ENCODE measurements at places on chromosomes 1 and 21. TPM values are rescaled to one million over a fixed set of nuclear protein-coding genes. Genes with fewer than 3 reads are reported as not detected.

GRCh38 chr1:240784776-240785175, 172.8 kb upstream of the GREM2 start:
- no peak for ATAC-seq

DNA sequence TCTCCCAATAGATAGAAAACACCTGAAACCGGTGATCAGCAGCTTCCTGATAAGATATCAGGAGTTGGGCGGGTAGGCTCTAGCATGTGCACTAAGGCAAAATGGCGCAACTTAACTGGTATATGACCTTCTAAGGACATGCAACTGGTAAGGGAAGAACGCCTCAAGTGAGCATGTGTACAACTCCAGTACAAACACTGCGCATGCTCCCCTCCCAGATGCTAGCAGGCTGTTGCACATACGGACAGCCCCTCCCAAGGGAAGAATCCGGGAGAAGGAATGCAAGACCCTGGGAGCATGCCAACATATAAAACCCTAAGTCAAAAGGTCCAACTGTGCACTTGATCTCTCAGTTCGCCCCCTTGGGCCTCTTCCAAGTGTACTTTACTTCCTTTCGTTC, 110.8 kb downstream of the TSEN15 start:
- no peak for ATAC-seq

Gene KANK4
- total RNA-seq: not detected

GRCh38 chr1:7339953-7340352, 431.1 kb upstream of the VAMP3 start:
- no peak for ATAC-seq

Gene PWP2
- total RNA-seq: 2.5 TPM

Gene ADCY10
- total RNA-seq: not detected

DNA sequence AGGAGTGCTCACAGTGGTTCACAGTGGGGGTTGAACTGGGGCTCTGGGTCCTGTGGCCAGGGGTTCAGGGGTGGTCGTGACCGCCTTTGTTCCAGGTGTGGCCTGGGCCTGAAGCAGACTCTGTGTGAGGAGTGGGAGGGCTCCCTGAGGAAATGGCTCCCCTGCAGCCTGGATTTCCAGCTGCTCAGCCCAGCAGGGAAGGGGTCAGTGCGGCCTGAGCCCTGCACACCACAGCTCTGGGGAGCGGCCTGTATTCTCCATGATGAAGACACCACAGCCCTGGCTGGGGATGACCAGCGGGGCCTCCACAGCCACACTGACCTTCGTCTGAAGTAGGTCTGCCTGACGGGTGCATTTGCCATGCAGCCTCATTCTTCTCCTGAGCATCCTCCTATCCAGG, 16.7 kb downstream of the PYCR2 start:
- ATAC-seq: no peak

DNA sequence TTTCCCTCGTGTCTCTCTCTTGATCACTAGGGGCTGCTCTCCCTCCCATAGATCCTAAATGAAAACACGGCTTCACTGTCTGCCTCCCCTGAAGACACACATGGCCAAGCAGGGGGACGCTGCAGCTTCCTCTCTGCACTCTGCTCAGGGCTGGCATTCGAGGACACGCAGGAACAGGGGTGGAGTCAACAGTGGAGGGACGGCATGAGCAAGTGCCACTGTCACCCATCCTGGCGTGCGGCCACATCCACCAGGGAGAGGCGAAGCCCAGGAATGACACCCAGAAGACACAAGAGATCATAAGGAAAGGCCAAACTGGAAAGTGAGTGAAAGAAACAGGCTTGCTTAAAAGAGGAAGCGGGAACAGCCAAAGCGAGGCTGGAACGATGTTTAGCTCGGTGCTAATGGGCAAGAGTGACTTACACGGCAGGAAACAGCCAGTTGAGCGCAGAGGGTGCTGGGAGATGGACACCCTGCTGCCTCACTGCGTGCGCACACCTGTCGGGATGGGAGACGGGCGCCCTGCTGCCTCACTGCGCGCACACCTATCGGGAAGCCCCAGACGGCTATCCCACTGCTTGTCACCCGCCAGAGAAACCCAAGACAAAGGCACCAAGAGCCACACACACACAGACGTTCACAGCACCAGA, 13.6 kb upstream of the C1QTNF12 start:
- ATAC-seq: no peak

- ATAC-seq: peak; percentile 68
These were observed 8.8 kb downstream of the HMGB4 start for GRCh38 chr1:33872683-33873082.

GRCh38 chr1:40768146-40768990, 15.2 kb upstream of the KCNQ4 start:
- no peak for ATAC-seq

DNA sequence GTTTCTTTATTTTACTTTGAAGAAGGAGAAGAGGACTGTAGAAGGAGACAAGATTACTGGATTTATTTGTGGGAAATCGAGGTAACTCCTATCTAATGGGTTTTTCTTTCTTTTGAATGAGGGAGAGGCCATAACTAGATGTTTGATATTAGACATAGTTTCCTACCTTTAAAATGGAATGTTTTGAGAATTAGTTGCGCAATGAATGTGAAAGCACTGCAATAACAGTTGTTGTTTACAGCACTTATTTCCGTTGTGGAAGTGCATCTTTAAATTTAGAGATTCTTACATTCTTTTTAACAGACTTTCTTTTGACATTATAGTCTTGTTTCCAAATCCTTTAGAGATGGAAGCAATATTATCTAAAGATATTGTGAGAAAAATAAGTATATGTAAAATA, 229.0 kb downstream of the SRGAP2C start:
- ATAC-seq: no peak

DNA sequence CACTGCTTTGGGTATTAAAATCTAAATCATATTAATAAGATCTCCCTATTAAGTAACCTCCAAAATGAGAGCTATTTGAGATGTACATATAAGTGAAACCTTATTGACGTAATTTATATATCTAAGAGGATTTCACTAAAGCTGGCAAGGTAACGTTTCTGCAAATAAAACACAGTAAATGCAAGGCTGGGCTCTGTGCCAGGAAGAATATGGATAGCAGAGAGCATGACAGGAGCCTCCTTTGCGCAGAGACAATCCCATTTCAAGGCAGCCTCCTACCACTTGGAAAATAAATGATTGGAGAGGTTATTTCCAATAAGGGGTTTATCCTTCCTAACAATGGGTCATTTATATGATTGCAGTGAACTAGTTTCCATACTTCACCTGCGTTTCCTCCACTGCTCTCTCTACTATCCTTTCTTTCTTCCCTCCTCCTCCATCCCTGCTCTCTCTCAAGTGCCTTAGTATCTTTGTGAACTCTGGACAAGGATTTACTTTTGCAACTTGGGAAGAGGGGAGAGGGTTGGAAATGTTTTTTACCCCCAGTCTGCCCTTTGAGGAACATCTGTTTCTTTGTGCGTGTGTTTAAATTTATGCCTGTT, 3.0 kb upstream of the NFIA start:
- no peak for ATAC-seq

DNA sequence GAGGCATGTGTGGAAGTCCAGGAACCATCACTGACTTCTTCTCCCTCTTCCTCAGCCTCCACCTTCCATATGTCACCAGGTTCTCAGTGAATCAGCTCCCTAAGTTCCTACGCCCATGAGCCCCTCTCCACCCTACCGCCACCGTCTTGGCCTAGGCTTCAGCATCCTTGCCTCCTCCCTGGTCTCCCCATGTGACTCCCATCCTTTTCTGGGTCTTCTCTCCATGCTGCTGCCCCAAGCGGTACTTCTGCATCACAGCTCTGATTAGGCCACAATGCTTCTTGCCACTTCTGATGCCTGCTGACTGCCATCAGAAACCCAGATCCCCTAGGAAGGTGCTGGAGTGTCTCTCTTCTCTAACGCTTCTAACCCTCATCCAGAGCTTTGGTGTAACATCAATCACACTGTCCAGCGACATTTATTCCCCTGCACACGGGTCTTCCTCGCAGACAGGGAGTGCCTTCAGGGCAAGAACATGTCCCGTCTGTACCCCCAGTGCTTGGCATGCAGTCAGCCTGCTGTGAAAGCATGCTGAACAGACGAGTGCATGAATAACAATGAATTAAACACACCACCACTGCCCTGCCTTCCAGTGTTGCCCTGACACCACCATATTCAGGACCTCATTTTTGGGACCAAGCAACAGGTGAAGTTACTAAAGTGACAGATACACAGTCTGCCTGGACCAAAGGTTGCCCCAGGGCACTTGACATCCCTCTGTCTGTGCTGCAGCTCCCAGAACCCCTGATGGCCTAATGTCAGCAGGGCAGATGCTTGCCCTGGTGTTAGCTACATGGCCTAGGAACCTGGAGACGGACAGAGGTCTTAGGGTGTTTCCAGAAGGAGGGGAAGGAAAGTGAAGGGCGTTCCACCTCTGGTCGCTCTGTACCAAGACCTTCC, 158.7 kb upstream of the EDN2 start:
- no peak for ATAC-seq

- ATAC-seq: peak; percentile 57
These were observed 24.3 kb downstream of the UBE2Q1 start for GRCh38 chr1:154533952-154534844.

Gene CSMD2
- total RNA-seq: 0.08 TPM

Gene GUCA2A
- total RNA-seq: not detected

GRCh38 chr1:11498956-11499594, 20.1 kb downstream of the DISP3 start:
- no peak for ATAC-seq

GRCh38 chr1:70475023-70475422, 64.0 kb downstream of the CTH start:
- no peak for ATAC-seq

DNA sequence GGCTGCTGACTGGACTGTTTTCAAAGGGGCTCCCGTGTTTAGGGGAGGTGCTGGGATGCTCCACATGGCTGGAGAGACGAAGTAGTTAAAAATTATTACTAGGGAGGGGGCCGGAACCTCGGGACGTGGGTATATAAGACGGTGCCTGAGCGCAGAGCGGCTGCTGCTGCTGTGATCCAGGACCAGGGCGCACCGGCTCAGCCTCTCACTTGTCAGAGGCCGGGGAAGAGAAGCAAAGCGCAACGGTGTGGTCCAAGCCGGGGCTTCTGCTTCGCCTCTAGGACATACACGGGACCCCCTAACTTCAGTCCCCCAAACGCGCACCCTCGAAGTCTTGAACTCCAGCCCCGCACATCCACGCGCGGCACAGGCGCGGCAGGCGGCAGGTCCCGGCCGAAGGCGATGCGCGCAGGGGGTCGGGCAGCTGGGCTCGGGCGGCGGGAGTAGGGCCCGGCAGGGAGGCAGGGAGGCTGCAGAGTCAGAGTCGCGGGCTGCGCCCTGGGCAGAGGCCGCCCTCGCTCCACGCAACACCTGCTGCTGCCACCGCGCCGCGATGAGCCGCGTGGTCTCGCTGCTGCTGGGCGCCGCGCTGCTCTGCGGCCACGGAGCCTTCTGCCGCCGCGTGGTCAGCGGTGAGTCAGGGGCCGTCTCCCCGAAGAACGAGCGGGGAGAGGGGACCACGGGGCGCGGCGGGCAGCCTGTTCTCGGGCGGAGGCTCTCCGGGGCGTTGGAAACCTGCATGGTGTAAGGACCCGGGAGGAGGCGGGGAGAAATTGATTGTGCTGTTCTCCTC, at the start of gene CHODL:
TSS of gene CHODL (plus strand) at position 163 of the 793 bp plus-strand sequence. CDS start at position 554, 391 bp downstream.
- peak; percentile 29 for ATAC-seq

- ATAC-seq: no peak
These were observed 649.6 kb upstream of the PTBP2 start for GRCh38 chr1:96072021-96072420.

Gene KRTAP19-2
- not detected for total RNA-seq

Gene FLG2
- total RNA-seq: not detected

- ATAC-seq: no peak
These were observed 14.9 kb upstream of the CD101 start for GRCh38 chr1:116986421-116987255.
